ENCODE measurements at places on chromosomes 7 and 10.

DNA sequence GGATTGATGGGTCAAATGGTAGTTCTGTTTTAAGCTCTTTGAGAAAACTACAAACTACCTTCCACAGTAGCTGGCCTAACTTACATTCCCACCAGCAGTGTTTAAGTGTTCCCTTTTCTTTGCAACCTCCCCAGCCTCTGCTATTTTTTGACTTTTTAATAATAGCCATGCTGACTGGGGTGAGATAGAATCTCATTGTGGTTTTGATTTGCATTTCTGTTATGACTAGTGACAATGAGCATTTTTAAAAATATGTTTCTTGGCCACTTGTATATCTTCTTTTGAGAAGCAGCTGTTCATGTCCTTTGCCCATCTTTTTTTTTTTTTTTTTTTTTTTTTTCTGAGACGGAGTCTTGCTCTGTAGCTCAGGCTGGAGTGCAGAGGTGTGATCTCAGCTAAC lies 155.2 kb upstream of the BMPER start:
- no peak for DNase-seq

DNA sequence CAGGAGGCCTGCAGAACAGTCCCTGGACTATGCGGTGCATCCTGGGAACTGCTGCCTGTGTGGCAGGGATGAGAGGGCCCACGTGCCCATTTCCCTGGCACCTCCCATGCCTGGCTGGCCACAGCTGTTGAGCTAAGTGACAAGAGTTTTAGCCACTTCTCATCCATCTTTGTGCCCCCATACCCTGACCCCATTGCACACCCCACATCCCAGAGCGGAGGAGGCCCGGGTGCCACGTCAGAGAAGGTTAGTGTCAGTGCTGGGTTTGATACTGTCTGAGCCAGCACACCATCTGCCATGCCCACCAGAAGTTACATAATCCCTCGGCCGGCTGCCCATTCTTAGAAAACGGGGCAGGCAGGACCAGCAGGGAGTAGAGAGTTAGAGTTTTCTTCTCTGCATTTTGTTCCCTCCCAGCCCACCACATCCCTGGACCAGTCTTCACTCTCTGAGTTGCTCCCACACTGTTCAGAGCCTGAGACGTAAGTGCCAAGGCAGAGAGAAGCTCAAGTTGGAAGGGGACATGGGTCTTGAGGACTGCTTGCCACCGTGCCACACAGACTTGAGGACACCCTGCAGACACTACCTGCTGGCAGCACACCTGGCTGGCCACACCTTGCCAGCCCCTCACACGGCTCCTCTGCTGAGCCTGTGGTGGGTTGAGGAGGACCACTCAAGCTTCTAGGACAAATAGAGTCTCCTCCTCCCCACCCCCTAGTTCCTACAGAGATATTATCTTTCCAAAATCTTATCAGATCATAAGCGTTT lies 13.1 kb downstream of the UNC5B start:
- no peak for DNase-seq

GRCh38 chr10:86343761-86344160 lies 22.8 kb downstream of the GRID1 start:
- no peak for DNase-seq

GRCh38 chr10:127690176-127690835 lies 46.7 kb upstream of the FOXI2 start:
- no peak for DNase-seq

DNA sequence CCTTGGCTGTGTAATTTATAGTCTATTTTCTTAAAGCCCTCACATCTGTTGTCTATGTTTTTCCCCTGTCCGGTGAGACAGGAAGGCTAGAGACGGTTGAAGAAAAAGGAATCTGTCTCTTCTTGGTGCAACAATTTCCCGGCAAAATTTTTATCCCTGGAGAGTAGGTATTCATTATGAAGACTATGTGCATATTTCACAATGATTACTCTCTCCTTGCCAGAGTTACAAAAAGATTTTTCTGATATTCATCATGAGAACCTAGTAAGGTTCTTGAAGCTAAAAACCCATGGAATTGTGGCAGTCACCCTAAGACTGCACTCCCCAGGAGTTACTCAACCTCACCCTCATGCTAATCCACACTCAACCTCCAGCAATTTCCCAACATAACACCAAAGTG lies 55.0 kb upstream of the GHITM start:
- DNase-seq, result no peak

GRCh38 chr10:7513936-7514335 lies 103.1 kb upstream of the SFMBT2 start:
- DNase-seq, result no peak

GRCh38 chr7:105792488-105793370 lies 83.7 kb downstream of the ATXN7L1 start:
- DNase-seq, result no peak

DNA sequence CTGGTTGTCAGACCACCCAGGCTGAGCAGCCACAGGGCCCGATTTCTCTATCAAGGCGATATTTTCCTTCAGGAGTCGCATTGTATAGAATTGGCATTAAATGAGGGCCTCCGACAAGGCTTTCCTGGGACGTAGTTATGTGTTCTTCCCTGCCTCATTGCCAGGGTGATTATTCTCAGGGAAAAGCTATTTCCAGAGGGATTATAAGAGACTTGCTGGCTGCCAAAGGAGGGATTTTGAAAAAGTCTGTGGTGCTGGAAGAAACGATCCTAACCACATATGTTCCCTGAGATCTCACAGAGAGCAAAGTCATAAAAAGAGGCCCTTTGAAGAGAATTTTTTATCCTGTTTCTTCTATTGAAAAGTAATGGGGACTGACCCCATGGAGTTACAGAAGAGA lies 27.7 kb upstream of the SDHAF3 start:
- no peak for DNase-seq

- no peak for DNase-seq
Measured at GRCh38 chr7:7857143-7857583, 111.4 kb upstream of the GLCCI1 start.

DNA sequence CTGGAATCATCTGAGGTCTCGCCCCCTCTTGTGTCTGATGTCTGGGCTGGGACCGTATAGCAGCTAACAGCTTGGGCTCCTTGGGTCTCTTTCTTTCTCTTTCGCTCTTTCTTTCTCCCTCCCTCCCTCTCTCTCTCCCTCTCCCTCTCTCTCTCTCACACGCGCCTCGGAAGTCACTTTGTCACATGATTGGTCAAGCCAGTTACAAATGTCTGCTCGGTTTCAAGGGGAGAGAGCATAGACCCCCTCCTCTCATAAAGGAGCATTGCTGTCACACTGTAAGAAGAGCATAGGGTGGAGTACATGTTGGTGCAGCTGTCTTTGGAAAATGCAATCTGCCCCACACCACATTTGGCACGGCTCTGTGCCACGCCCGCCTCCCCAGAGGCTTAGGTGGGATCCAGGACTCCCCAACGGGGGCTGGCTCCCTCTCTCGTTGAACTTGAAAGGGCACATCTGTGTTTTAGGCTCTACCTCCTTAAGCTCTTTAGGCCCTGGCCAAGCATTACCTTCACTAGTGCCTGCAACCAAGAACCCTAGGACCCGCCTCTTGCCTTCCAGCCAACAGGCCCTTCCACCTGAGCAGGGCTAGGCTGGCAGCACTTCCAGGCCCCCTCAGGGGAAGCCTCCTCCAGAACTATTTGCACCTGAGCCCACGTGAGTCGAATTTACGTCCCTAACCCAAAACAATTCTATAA lies 61.9 kb upstream of the CACUL1 start:
- no peak for DNase-seq

- no peak for DNase-seq
Measured at GRCh38 chr7:79610748-79611304, 157.4 kb upstream of the MAGI2 start.

- no peak for DNase-seq
Measured at GRCh38 chr7:31465285-31465684, 48.6 kb upstream of the ITPRID1 start.

DNA sequence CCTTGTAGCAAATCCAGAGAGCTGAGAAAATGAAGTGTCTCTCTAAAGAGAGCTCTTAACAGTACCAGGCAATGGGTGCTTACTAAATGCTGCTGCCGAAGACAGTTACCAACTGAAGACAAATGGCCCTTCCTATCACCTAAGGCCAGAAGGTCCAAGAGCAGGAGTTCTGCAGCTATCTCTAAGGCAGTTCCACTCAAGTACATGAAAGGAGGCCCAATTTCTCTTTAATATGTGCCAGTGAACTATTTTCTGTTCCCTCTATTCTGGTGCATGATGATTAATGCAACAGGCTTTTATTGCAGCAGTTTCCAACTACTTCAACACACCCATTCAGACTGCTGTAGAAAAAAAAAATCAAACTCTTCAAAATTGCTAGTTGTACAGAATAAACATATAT lies 122.5 kb downstream of the SLC25A13 start:
- no peak for DNase-seq

DNA sequence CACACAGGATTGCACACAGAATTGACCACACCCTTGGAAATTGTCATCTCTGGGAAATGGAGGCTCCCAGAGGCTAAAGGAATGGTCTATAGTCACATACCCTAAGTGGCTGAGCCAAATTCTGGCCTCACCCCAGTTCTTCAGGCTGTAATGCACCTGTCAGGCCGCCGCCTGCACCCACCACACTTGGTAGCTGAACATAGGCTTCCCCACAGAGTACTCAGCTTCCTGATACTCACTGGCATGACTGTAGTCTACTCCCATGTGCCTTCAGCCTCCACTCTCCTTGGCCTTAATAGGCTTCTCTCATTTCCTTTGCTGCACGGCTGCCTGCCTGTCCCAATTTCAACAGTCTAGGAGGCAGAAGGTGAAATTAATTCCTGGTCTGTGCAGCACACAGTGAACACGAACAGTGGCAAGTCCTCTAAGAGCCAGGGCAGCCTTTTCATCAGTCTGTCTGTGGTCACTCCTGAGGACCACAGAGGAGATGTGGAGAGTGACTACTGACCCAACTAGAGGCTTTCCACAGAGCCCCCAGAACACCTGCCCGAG lies 42.5 kb downstream of the NUDCD3 start:
- no peak for DNase-seq
